ENCODE measurements at places on chromosomes 4 and X. TPM values are rescaled to one million over a fixed set of nuclear protein-coding genes. Genes with fewer than 3 reads are reported as not detected.
A peak's percentile ranks its signal among the peaks of the same experiment; 100 is the strongest.

GRCh38 chr4:2357821-2358745 lies 60.4 kb downstream of the ZFYVE28 start:
- no peak for DNase-seq

TMEM271 gene
- not detected for total RNA-seq

GRCh38 chrX:107482046-107482445 lies 32.6 kb downstream of the FRMPD3 start:
- no peak for DNase-seq

NOX1 gene
- total RNA-seq = not detected

S100P gene
- 2.1 TPM for total RNA-seq

DNA sequence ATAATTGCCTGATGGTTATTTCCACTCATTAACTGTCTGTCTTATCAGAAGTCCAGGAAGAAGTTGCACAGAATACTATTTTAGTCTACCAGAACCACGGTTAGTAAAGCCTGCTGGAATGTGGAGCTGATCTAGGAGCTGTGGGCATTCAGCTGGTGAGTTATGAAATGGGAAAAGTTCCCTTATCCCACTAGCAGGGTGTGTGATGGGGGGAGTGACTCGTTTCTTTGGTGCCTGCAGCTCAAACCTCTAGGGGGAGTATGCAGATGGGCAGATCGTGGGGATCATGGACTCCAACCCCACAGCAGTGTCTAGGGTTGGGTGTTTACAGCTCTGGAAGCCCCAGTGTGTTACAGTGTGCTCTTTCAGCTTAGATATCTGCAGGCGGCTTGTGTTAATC lies 305.7 kb upstream of the BOD1L1 start:
- DNase-seq = no peak

- DNase-seq = no peak
These were observed 4.2 kb downstream of the LNX1 start for GRCh38 chr4:53587135-53587534.

MAGEB2 gene
- not detected for total RNA-seq

DNA sequence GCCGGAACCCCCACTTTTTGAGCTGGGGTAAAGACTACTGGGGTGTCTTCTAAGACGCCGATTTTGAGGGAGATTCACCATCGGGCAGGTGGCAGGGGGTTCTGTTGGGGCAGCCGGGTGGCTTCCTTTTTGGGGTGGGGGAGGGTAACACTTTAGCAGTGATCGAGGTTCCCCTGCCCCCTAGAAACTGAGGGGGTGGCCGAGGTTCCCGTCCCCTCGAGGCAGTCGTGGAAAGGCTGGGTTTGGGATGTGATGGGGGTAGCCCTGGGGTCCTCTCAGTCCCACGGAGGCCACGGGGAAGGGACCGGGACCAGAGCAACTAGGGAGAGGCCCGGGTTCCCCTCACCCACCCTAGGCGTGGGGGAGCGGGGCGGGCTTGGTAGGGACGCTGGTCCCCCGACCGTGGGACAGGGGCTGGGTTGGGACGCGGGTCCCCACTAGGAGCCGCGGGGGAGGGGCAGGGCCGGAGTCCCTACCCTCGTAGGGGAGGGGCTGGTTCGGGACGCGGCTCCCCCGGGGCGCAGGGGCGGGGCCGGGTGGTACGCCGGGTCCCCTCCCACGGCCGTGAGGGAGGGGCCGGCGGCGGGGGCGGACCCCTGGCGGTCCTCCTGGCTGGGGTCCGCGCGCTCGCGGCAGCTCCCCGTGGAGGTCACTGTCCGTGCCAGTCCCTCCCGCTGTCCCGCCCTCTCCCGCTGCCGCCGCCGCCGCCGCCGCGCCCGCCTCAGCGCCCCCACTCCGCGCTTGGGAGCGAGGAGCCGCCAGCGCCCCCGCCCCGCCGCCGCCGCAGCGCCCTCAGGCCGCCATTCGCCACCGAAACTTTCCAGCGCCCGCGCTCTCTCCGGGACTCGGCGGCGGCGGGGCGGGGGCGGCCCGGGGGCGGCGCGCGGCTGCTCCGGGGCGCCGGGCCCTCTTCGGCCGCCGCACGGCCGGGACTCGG lies at the start of gene TBL1X:
Gene TBL1X (plus strand): TSS at position 624 of the 937 bp plus-strand sequence. CDS start 188,529 bp downstream, outside the sequence.
- DNase-seq = peak; percentile 87

- DNase-seq = no peak
These were observed 332.8 kb upstream of the PUDP start for GRCh38 chrX:7480721-7481120.

DNA sequence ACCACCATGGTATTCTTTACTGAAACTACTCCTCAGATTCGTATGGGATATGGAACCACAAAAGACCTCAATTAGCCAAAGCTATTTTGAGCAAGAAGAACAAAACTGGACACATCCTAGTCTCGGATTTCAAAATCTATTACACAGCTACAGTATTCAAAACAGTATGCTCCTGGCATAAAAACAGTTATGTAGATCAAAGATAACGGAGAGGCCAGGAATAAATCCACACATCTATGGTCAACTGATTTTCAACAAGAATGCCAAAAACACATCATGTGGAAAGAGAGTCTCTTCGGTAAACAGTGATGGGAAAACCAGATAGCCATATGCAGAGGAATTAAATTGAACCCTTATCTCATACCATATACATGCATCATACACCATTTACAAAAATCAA lies 155.3 kb downstream of the SPCS3 start:
- DNase-seq = no peak

GRCh38 chr4:176549161-176549865 lies 229.5 kb downstream of the SPCS3 start:
- DNase-seq = no peak

GAGE2A gene
- total RNA-seq = not detected

- DNase-seq = no peak
These were observed 47.6 kb upstream of the UPRT start for GRCh38 chrX:75226280-75226679.

DNA sequence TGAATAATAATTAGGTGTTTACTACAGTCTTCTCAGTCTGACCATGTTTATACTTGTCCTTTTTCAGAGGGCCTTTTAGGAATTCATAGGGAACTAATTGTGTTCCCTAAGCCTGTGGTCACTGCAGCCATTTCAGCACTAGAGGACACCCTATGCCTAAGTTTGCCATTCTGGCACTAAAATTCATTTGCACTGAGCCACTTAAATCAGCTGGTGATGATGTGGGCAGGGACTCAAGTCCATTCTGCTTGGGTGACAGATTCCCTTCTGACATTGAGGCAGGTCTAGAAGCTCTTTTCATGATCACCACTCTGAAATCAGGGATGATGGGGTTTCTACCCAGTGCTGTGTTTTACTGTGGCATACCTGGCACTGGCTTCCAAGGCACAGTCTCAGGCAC lies 1178.9 kb upstream of the DIAPH2 start:
- DNase-seq = no peak

UGT2B28 gene
- not detected for total RNA-seq

GRCh38 chr4:114734594-114734993 lies 136.0 kb downstream of the UGT8 start:
- no peak for DNase-seq

FHDC1 gene
- total RNA-seq = 0.05 TPM

- DNase-seq = no peak
These were observed 29.9 kb upstream of the PGRMC1 start for GRCh38 chrX:119206203-119206602.

GRCh38 chr4:23040539-23040938 lies 347.8 kb downstream of the GBA3 start:
- no peak for DNase-seq

DNA sequence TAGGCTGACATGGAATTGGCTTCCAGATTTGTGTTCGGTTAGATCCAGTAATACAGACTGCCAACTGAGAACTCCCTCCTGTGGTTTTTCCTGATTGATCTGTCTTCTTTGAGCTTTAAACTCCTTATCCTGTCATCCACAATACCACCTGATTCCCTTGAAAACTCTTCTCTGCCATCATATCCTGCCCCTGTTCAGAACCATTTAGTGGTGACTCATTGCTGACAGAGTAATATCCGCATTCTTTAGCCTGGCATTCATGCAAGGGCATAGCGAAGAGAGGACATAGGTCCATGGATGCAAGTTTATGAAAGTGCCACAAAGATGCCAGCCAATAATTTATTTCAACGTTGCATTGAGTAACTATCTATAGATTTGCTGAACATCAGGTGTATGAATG lies 76.6 kb downstream of the ITIH6 start:
- DNase-seq = no peak

- no peak for DNase-seq
These were observed 52.4 kb downstream of the PACRGL start for GRCh38 chr4:20752641-20753040.

- DNase-seq = no peak
These were observed 1.9 kb downstream of the MAP3K15 start for GRCh38 chrX:19513383-19513782.

HTN3 gene
- total RNA-seq = not detected

DNA sequence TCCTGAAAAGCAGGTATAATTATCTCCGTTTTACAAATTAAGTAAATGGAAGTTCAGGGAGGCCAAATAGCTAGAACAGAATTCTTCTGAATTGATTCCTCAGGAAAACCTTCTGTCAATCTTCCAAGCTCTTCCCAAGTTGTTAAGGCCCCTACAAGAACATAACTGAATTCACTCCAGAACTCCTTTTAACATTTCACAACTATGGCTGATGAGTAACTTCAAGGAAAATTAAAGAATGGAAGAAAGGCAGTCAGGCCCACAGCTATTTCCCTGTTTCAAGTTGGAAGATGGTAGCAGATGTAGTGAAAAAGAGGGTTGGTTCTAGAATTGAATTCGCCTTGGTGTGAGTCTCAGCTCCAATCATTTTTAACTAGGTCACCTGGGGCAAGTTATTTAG lies 15.9 kb downstream of the SETD7 start:
- no peak for DNase-seq

DNA sequence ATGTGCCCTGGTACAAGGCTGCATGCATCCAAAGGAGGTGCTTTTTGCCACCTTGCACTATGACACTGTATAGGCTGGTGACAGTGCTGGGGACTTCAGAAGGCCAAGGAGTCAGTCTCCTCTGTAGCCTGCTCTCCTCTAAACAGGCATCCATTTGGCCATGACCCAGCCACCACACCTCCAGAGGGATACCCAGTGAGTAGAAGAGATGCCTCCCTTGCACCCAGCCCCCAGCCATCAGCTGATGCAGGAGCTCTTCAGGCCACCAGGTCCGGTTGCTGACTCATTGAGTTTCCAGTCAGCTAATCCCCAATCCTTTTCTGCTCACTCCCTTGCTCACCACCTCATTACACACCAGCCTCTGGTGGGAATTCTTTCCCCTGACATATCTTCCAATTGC lies 99.8 kb downstream of the PJA1 start:
- no peak for DNase-seq

DNA sequence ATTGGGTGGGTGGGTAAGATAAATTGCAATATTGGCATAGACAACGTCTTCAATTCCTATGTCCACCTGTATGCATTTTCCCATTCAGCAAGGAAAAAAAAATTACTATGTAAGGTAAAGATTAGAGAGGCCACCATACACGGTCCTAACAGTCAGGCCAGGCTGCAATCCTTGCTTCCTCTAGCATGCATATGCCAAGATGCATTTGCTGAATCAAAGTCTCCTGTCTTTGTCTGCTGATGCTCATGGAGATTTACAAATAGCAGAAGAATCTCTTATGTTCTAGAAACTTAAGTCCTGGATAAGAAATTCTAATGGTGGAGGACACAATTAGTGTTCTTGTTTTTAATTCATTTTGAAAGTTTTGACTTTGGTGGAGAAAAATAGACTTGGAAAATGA lies 206.8 kb downstream of the PDGFC start:
- no peak for DNase-seq

SERTM2 gene
- total RNA-seq = not detected

DNA sequence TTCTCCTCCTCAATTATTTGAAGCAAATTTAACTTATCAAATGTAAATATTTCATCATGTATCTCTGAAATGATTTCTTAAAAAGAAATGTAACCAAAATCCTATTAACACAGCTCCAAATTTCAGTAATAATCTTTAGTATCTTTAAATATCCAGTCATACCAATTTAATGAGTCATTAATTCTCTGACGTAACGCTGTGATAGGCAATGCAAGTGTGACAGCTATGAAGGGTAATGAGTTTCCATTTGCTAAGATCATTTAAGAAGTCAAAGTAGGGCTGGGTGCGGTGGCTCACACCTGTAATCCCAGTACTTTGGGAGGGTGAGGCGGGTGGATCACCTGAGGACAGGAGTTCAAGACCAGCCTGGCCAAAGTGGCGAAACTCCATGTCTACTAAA lies 15.6 kb downstream of the RPS3A start:
- DNase-seq = no peak

GRCh38 chr4:80407246-80407645 lies 71.7 kb downstream of the CFAP299 start:
- DNase-seq = no peak

OTC gene
- total RNA-seq = not detected

- no peak for DNase-seq
These were observed 4.9 kb downstream of the OPHN1 start for GRCh38 chrX:68428431-68428830.

EVC2 gene
- total RNA-seq = 0.40 TPM

NUDT11 gene
- total RNA-seq = 3.6 TPM

- DNase-seq = no peak
These were observed 21.5 kb downstream of the RWDD4 start for GRCh38 chr4:183637461-183637860.

CPZ gene
- not detected for total RNA-seq

DNA sequence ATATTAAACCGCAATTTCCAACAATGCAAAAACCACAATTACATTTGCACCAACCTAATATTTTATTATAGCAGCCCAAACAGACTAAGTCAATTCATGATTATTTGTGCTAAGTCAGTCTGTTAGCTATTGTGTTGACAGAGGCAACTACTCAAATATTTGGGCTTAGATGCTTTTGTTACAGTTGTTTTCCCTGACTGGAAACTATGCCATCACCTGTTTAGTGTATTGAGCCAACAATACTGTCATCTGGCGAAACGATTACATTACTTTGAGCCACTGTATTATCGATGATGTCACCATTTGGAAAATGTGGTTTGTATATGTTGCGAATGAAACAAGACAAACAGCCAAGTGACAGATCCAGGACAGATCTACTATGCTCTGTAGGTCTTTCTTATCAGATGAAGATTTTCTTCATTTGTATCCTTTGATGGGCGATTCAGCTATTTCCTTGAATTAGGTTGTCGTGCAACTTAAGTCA lies 38.7 kb upstream of the INTS6L start:
- DNase-seq = no peak

SUPT20HL2 gene
- 0.09 TPM for total RNA-seq

UGT2B10 gene
- total RNA-seq = not detected

ARSJ gene
- not detected for total RNA-seq

DNA sequence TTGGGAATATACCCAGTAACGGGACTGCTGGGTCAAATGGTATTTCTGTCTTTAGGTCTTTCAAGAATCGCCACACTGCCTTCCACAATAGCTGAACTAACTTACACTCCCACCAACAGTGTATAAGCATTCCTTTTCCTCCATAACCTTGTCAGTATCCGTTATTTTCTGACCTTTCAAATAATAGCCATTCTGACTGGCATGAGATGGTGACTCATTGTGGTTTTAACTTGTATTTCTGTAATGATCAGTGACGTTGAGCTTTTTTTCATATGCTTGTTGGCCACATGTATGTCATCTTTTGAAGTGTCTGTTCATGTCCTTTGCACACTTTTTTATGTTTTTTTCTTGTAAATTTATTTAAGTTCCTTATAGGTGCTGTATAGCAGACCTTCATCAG lies 81.2 kb downstream of the ADAM29 start:
- DNase-seq = no peak

All from activated CD4-positive, alpha-beta T cell treated with anti-CD3 and anti-CD28 coated beads, Interleukin-2, amount 10 ng/mL, durations not matched to agents 24 days and 14 days (primary cell).